ENCODE measurements at places on chromosomes 6 and 20.

DNA sequence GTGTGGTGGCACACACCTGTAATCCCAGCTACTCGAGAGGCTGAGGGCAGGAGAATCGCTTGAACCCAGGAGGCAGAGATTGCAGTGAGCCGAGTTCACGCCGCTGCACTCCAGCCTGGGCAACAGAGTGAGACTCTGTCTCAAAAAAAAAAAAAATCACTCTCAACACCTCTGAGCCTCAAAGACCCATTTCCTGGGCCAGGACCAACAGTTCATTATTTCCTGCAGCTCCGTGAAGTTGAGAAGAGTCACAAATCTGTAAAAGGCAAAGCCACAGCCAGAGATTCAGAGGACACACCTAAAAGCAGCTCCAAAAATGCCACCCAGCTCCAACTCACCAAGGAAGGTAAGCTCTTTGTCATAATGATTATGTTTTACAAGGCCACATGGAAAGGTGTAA lies 15.2 kb upstream of the NOP56 start:
- DNase-seq: no peak

DNA sequence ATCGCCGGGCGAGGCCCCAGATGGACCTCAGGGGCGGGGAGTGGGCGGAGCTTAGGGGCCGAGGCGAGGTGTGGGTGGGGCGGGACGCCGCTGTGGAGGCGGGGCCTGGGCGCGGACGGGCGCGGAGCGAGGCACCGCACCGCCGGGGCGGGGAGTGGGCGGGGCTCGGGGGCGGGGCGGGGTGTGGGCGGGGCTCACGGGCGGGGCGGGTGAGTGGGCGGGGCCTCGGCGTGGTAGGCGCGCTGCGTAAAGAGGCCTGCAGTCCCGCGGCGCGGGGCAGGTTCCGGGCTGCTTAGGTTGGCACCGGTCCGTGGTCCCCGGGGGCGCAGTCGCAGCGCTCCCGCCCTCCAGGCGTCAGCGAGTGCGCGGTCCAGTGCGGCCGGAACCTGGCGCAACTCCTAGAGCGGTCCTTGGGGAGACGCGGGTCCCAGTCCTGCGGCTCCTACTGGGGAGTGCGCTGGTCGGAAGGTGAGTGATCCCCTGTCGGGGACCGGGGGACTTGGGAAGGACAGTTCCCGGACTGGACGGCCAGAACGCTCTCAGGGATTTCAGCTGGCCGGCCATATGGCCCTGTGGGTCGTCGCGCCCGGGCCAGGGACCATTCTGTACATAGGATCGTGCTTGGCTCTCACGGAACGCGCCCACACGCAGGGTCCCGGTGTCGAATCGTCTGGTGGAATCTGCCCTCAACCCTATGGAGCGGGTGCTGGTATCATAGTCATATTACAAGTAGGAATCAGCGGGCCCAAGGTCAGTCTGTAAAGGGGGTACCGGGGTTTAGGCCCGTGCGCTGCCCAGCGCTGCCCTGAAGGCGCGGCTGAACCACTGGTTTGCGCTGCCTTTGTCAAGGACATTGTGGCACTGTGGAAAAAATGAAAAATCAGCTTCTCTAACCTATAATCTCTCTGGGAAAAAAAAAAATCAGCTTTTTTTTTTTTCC lies at the start of gene NQO2:
TSS of gene NQO2 (plus strand) at position 277 of the 940 bp plus-strand sequence. CDS start 6,659 bp downstream, outside the sequence.
- peak; percentile 99 for DNase-seq

DNA sequence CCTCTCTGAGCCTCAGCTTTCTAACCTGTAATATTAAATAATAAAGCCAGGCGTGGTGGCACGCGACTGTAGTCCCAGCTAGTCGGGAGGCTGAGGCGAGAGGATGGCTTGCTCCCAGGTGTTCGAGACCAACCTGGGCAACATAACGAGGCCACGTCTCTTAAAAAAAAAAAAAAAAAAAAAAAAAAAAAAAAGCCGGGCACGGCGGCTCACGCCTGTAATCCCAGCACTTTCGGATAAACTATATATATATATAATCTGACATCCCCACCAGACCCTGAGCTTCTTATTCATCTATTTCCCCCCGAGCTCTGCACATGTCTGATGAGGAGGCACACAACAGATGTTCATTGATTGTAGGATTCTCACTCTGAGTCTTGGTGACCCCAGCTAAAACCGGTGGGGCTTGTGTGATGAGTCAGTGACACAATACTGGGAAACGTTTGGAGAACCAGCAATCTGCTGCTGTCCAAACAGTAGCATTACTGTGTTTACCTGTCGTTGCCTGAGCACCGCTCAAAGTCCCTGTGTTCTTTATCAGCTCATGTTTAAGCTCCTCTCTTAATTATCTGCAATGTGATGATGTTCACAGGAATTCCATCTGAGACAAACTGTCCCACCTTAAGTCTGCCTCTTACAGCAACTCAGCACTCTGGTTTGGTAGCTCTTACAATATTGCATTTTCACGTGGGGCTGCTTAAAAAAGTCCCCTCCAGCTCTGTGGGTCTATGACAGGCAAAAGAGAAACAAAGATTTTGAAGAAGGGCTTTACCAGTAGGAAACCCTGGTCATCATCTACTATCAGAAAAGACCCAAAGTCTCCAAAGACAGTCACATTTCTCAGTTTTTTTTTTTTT lies 1.0 kb upstream of the SPATA2 start:
- DNase-seq: no peak

DNA sequence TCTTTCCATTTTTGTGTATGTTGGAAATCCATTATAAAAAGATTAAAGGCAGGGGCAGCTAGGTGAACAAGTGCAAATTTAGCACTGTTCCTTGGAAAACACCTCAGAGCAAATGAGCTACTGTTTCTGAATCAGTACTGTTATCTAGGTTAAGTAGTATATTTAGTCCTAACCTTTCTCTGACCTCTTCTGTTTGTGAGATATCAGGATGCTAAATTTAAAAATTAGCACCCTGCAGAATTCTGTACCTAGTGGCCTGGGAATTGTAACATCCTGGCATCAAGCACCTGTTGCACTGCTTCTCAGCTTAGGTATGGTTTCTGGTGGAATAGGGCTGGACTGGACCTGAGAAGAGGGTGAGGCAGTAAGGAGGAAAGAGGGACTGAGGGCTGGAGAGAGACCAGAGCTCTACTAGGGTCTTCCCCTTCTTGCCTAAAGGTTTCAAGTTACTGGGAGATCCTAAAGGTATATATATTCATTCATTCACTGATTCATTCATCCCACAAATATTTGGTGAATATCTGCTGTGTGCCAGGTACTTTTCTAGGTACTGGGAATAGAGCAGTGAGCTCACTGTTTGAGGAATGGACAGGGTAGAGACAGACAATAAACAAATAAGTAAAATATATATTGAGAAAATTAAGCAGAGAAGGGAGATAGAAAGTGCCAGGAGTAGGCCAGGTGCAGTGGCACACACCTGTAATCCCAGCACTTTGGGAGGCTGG lies 5.2 kb downstream of the ZNF76 start:
- no peak for DNase-seq

DNA sequence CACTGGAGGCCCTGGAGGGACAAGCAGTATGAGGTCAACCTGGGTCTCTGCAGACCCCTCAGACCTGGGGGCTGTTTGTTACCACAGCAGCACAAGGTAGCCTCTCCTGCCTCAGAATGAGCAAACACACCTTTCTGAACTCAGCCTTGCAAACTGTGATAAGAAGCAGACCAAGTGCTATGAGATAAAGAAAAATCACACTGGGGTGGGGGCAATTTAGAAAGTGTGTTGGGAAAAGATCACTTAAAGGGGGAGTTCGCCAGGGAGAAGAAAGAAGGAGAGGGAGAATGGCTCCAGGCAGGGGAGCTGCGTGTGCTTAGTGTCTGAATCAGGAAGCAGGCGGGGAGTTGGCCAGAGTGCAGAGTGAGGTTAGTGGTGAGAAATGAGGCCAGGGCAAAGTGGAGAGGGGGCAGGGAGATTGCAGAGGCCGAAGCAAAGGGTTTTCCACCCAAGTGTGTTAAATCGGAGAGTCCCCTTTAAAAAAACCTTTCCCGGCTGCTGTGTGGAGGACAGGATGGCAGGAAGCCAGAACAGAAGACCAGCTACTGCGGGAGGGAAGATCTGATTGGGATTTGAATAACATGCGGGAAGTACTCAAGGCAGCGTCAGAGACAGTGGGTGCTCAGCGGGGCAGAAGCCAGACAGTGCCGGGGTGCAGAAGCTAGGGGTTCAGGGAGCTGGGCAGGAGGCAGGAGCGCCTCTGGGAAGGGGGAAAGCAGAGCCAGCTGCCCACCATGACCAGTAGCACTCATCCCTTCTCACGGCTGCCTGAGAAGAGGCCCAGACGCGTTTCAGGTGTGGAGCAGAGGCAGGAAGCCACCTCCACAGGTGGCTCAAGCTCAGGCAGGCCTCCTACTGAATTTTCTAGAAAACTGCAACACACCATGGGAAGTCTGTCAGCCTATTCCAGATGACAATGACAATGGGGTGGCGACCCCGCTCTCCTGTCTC lies 9.0 kb downstream of the ADA start:
- DNase-seq: peak; percentile 44

DNA sequence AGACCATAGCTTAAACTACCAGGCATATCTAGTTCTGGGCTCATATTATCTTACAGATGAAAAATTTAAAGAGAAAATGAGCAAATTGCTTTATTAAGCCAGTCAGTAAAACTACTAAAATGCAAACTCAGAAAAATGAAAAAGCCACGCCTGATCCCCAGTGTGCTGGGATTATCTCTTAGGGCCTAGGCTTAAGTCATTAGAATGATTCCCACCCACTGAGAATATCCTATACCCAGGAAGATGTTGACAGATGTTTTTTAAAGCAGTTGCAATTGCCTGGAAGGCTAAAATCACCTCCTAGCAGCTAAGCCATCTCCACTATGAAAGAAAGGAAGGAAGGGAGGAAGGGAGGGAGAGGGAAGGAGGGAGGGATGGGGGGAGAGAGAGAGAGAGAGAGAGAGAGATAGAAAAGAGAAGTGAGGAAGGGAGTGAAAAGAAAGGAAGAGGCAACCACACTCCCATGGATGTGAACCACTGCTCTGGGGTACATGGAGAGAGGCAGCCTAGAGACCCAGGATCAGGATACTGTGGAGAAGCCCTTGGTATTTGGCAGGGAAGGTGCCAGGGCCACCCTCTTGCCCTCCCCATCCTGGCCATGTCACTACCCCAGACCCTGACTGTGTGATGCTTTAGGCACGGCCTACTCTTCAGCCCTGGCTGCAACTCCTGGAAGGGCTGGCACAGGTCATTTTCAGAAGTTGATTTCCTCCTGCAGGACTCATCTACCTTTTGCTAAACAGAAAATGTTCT lies 21.9 kb downstream of the NEDD9 start:
- no peak for DNase-seq

- DNase-seq: peak; percentile 78
Observed at GRCh38 chr6:16770701-16771569, 9.7 kb upstream of the ATXN1 start.

DNA sequence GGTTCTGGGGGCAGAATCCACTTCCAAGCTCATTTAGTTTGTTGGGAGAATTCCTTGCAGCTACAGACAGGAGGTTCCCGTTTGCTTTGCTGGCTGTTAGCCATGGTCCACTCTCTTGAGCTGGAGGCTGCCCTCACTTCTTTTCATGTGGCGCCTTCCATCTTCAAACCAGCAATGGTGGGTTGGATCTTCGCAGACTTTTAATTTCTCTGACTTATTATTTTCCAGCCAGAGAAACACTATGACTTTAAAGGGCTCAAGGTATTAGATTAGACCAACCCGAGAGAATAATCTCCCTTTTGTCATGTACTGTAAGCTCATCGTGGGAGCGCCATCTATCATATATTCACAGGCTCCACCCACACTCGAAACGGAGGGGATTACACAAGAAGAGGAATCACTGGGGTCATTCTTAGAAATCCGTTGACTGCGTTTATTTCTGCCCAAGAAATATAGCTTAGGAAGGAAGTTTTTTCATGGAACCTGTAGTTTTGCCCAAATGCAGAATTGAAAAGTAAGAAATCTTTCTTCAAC lies 38.9 kb downstream of the SAMD5 start:
- no peak for DNase-seq

DNA sequence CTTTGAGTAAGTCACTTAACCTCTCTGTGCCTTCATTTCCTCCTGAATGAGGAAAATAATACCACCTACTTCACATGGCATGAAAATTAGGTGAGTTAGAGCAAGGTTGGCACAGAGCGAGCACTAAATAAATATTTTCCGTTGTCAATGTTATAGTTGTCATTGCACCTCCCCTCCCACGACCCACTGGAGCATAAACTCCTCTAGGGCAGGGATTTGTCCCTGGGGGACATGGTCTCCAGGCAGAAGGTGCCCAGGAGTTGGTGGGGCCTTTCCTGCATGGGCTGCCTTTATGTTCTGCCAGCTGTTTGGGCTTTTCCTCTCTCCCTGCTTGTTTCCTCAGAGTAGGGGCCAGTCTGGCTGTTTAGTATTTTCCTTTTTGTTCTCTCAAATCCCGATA lies 1.3 kb upstream of the ANGPT4 start:
- DNase-seq: no peak

DNA sequence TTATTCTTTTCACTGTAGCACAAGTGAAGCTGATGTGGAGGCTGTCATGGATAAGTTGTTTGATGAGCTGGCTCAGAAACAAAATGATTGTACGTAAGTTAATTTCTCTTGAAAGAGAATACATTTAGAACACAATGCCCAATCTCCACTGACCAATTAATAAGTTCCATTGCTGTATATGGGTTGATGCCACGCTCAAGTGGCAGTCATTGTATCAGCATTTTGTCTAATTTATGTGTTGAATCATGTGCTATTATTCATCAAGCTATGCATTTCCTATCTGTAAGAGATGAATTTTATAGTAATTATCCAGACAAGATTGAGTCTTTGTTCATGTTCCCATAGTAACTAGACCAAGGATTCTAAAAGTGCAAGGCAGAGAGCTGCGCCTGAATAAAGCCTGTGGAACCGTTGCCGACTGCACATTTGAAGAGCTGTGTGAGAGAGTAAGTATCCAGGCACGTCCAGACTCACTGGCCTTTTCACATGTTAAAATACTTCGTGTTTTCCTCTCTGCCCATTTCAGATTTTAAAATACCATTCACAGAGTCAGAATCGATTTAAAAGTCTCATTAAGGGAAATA lies 83.8 kb upstream of the FOXO3 start:
- no peak for DNase-seq

- no peak for DNase-seq
Observed at GRCh38 chr6:25829375-25829774, 2.5 kb downstream of the SLC17A1 start.

DNA sequence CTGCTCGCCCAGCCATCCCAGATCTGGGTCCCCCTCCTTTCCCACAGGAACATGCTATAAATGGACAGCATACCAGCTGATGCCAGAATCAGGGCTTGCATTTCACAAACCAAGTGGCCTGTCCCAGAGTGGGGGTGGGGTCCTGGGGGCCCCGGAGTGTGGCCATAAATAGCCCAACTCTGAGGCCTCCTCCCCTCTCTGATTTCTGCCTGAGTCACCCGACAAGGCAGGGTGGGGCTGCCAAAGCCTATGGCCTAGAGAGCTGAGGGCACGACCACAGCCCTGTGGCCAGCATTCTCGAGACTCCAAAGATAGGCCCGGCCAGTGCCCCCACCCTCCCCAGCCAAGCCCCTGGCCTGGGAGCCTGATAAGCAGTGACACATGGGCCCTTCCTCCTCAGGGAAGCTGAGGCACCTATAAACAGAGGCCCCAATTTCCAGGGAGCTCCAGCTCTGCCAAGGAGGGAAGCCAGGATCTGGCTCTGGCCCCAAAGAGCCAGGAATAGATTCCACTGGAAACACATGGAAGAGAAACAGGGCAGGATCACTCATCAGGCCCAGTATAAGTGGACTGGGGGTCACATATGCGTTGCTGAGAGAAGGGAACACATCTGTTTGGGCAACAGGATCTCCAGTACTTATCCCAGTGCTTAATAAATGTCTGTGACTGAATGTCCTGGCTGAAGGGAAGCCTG lies 20.3 kb downstream of the SNTA1 start:
- DNase-seq: no peak

- DNase-seq: no peak
Observed at GRCh38 chr6:98467902-98468301, 366.5 kb upstream of the POU3F2 start.

- DNase-seq: no peak
Observed at GRCh38 chr20:62678553-62678952, 30.1 kb upstream of the NTSR1 start.

Measured in HEK293T (cell line).